WTC11 (cell line): ENCODE measurements at places on chromosomes 11 and 22. TPM values are rescaled to one million over a fixed set of nuclear protein-coding genes. Genes with fewer than 3 reads are reported as not detected.
A peak's percentile ranks its signal among the peaks of the same experiment; 100 is the strongest.

The B3GAT1 gene
- total RNA-seq: 20.9 to 30.0 TPM (median 23.1 TPM) in 3 replicates

The MAML2 gene
- 5.1 to 8.1 TPM (median 5.2 TPM) in 3 replicates for total RNA-seq

The OR52E8 gene
- total RNA-seq: not detected in 3 replicates

The LYVE1 gene
- total RNA-seq: 0.24 to 0.37 TPM (median 0.32 TPM) in 3 replicates

The GLB1L2 gene
- 4.6 to 6.0 TPM (median 5.1 TPM) in 3 replicates for total RNA-seq

The EFCAB6 gene
- 0.25 to 0.94 TPM (median 0.41 TPM) in 3 replicates for total RNA-seq

The PTDSS2 gene
- 49.5 to 56.8 TPM (median 55.2 TPM) in 3 replicates for total RNA-seq

The GAL3ST3 gene
- total RNA-seq: 21.3 to 22.6 TPM (median 21.6 TPM) in 3 replicates

The SLC22A8 gene
- total RNA-seq: not detected in 3 replicates

The NXPE2 gene
- total RNA-seq: not detected in 3 replicates

The MAPK12 gene
- 26.9 to 31.0 TPM (median 28.8 TPM) in 3 replicates for total RNA-seq

GRCh38 chr11:27592098-27592780 is 85.7 kb upstream of the LIN7C start:
- no peak for DNase-seq
- H3K27ac ChIP-seq: no peak overlapping the region
- H3K36me3 ChIP-seq: 0 out of 2 replicates have a peak, but pooled peaks cover 4% of the 10 kb centered on the region
- peaks cover 69% of the 10 kb centered on the region for H3K27me3 ChIP-seq

GRCh38 chr11:34647532-34647931 is 26.6 kb downstream of the EHF start:
- H3K27ac ChIP-seq: no peak overlapping the region
- no peaks in the 10 kb centered on the region for H3K36me3 ChIP-seq
- no peak overlapping the region for H3K4me3 ChIP-seq
- peaks cover 26% of the 10 kb centered on the region for H3K4me1 ChIP-seq
- peaks cover 11% of the 10 kb centered on the region for H3K27me3 ChIP-seq
- DNase-seq: no peak

- no peaks in the 10 kb centered on the region for H3K27me3 ChIP-seq
- H3K36me3 ChIP-seq: no peaks in the 10 kb centered on the region
- H3K4me3 ChIP-seq: no peak overlapping the region
- peaks cover 3% of the 10 kb centered on the region; the same call in 1 of the 2 replicates for H3K4me1 ChIP-seq
- H3K27ac ChIP-seq: no peak overlapping the region
Measured at GRCh38 chr11:132311703-132312102, 941.3 kb downstream of the NTM start.

DNA sequence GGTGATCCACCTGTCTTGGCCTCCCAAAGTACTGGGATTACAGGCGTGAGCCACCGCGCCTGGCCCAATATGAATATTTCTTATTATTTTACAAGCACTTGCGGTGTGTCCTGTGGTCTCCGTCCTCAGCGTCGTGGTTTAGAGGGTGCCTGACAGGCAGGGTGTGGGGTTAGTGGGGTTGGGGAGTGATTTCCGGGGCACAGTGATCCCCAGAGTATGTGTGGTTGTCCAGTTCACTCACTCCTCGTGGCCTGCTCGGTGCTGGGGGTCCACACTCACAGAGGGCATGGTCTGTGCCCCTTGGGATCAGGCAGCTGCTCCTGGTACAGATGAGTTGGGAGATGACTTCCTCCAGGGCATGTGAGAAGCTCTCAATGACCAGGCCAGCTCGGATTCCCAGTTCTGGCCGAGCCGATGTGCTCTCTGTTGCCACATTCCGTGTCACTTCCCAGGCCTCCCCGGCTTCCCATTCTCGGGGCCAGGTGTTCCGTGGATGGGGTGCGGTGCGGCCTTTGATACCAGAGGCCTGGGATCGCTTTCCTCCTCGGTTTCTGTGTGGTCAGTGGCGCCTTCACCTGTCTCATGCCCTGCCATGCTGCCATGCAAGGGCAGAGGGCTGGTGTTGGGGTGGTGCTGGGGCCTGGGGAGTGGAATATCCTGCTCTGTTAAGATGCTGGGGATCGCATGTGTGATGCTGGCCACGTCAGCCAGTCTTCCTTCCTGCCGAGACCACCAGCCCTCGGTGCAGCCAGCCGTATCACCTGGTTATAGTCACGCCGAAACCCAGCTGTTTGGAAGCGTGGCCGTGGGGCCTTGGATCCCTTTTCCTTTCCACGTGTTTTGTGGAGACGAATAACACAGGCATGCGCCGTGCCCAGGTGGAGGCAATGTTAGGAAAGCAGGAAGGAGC is 39.6 kb downstream of the PARVB start:
- no peak overlapping the region for H3K4me3 ChIP-seq
- H3K27ac ChIP-seq: no peak overlapping the region
- no peak for DNase-seq
- H3K27me3 ChIP-seq: no peaks in the 10 kb centered on the region
- peaks cover 10% of the 10 kb centered on the region for H3K4me1 ChIP-seq

DNA sequence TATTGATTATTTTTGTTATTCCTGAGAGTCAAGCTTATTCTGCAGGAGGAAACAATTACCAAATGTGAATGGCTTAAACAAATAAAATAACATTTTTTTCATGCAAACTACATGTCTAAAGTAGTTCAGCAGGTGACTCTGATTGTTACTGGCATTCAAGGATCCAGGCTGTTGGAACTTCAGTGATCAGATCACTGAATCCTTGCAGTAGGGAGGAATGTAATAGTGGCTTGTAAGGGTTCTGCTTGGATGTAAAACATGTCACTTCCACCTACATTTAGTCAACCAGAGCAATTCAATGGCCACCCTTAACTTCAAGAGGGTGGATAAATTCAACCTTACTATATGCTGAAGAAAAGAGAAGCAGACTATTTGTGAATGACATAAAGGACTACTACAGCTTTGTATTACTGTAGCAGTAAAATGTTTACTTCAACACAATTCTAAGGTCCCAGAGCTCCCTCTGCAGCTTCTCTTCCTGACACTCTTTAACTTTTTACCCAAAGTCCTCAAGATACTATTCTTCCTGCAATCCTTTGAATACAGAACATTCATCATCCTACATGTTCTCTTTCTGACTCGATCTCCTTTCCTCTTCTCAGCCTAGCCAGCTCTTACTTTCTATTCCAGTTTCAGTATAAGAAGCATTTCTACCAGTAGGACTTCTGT is 284.0 kb downstream of the LRRC4C start:
- H3K27me3 ChIP-seq: no peaks in the 10 kb centered on the region
- peaks cover 28% of the 10 kb centered on the region for H3K4me1 ChIP-seq
- peaks cover 4% of the 10 kb centered on the region; the same call in 1 of the 2 replicates for H3K36me3 ChIP-seq
- H3K4me3 ChIP-seq: no peak overlapping the region
- no peak for DNase-seq

DNA sequence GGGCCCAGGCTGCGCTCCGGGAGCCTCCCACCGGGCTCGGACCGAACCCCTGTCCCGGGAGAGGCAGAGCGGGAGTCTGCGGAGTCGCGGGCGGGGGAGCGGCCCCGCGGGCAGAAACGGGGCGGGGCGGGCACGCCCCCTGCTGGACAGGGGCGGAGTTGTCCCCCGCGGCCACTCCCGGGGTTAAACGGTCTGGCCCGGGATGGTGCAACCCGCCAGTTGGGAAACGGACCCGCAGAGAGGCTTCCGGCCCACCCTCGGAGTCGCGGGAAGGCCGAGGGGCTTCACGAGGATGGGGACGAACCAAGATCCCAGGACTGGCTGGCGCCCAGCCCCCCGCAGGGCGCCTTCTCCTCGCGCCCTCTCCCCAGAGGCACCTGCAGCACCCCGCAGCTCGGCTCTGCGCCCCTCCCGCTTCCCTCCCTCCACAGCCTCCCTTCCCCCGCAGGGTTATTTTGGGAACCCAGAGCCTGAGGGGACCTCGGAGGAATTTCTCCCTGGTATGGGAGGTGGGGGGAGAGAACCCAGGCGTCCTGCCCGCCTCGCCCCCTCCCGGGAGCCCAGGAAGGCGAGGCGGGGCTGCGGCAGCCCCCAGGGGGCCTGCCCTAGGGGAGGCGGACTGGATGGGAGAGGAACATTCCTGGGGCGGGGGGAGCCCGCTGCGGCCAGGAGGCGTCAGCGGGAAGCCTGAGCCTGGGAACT is 902 bp downstream of the RASGRP2 start:
- DNase-seq: peak; percentile 83
- 0 out of 2 replicates have a peak, but pooled peaks cover 3% of the 10 kb centered on the region for H3K36me3 ChIP-seq
- peaks cover 39% of the 10 kb centered on the region for H3K4me1 ChIP-seq
- H3K27ac ChIP-seq: no peak overlapping the region

GRCh38 chr22:20565079-20565734 is 57.8 kb downstream of the MED15 start:
- no peaks in the 10 kb centered on the region for H3K27me3 ChIP-seq
- H3K4me3 ChIP-seq: no peak overlapping the region
- H3K27ac ChIP-seq: no peak overlapping the region
- no peak for DNase-seq
- H3K36me3 ChIP-seq: peaks cover 41% of the 10 kb centered on the region

- H3K4me1 ChIP-seq: peaks cover 13% of the 10 kb centered on the region
- H3K27me3 ChIP-seq: no peaks in the 10 kb centered on the region
- H3K36me3 ChIP-seq: no peaks in the 10 kb centered on the region
Measured at GRCh38 chr11:82557274-82557673, 176.4 kb downstream of the FAM181B start.

- no peak overlapping the region for H3K4me3 ChIP-seq
- no peaks in the 10 kb centered on the region for H3K27me3 ChIP-seq
- no peak for DNase-seq
- peaks cover 5% of the 10 kb centered on the region for H3K4me1 ChIP-seq
- no peak overlapping the region for H3K27ac ChIP-seq
Measured at GRCh38 chr11:93791493-93791892, 7.4 kb downstream of the MED17 start.

DNA sequence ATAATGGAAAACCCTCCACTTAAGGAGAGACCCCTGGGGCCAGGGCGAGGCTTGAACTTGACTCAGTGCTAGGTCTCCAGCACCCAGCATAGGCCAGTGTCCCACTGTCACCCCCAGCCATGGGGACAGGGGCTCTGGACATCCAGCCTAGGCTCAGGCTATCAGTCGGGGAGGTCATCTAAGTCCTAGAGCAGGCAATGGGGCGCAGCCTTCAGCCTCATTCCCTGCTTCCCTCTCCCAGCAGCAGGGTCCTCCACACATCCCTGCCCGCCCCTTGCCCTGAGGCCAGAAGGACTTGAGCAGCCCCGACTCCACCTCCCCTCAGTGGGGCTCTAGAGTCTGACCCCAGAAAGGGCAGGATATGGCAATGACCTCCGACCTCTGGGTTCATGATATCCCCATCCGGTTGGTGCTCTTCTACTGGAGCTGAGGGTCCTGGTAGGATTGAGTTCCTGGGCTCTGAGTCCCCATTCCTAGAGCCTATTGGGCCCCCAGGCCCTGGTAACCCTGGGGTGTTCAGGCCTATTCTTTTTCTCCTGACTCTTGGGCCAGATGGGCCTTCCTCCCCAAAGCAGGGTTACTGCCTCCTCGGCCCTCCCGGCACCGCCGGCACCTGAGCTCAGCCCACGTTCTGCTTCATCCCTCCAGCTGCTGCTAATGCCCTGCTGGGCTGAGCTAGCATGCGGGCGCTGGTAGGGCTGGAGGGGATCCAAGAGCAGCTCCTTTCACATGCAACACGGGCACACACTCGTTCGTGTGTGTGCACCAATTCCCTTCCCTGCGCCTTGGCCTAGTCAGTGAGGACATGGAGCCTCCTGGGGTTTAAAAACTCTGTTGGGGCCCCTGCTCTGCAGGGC is 4.4 kb downstream of the CST6 start:
- no peaks in the 10 kb centered on the region for H3K4me1 ChIP-seq
- H3K36me3 ChIP-seq: no peaks in the 10 kb centered on the region
- no peak for DNase-seq
- no peak overlapping the region for H3K27ac ChIP-seq
- no peak overlapping the region for H3K4me3 ChIP-seq
- H3K27me3 ChIP-seq: peaks cover 11% of the 10 kb centered on the region

- no peak overlapping the region for H3K27ac ChIP-seq
- H3K4me1 ChIP-seq: peaks cover 10% of the 10 kb centered on the region; the same call in 1 of the 2 replicates
- H3K27me3 ChIP-seq: peaks cover 4% of the 10 kb centered on the region
- DNase-seq: no peak
- peaks cover 2% of the 10 kb centered on the region; the same call in 1 of the 2 replicates for H3K36me3 ChIP-seq
- H3K4me3 ChIP-seq: no peak overlapping the region
Measured at GRCh38 chr22:48929276-48929790, 898.3 kb downstream of the BRD1 start.

DNA sequence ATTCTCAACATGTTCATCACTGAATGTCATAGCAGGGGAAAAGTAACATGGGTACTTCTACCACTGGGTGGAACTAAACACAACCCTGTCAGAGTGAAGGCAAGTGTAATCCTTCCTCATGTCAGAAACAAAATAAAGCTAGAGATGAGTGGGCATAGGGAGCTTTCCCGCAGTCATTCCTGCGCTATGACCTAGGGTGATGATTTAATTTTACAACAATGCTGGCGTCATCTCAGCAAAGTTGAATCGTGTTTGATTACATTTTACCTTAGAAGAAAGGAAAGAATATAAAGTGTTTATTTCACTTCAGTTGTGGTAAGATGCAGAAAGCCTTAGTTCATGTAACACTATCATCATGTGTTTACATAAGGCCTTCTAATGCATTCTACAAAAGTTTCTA is 355.6 kb downstream of the METTL15 start:
- no peak for DNase-seq
- no peaks in the 10 kb centered on the region for H3K27me3 ChIP-seq
- H3K36me3 ChIP-seq: no peaks in the 10 kb centered on the region
- H3K27ac ChIP-seq: no peak overlapping the region
- H3K4me3 ChIP-seq: no peak overlapping the region

GRCh38 chr22:44082801-44083200 is 58.7 kb downstream of the PARVB start:
- H3K27ac ChIP-seq: no peak overlapping the region
- H3K36me3 ChIP-seq: no peaks in the 10 kb centered on the region; the same call in 1 of the 2 replicates
- H3K4me1 ChIP-seq: peaks cover 24% of the 10 kb centered on the region
